ENCODE measurements at places on chromosomes 7 and 10.

GRCh38 chr10:133030781-133031180 lies 56.9 kb upstream of the ADGRA1 start:
- DNase-seq, result no peak

GRCh38 chr10:29199941-29200679 lies 88.8 kb upstream of the LYZL1 start:
- DNase-seq, result no peak

DNA sequence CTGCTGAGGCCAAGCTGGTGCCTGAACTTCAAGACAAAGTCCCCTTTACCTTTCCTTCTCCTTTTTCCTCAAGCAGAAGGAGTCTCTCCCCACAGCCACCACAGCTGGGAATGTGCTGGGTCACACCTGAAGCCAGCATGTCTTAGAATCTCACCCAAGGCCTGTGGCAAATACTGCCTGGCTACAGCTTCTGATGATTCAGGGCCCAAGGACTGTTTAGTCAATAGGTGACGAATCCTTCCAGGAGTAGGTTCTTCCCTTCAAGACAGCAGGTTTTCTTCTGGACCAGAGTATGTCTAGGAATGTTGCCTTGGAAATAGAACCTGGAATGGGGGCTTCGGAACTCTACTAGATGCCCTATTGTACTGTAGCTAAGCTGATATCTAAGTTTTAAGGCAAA lies 374.6 kb downstream of the KIF20B start:
- no peak for DNase-seq

- no peak for DNase-seq
Observed at GRCh38 chr7:130361681-130362080, 17.1 kb downstream of the CPA5 start.

DNA sequence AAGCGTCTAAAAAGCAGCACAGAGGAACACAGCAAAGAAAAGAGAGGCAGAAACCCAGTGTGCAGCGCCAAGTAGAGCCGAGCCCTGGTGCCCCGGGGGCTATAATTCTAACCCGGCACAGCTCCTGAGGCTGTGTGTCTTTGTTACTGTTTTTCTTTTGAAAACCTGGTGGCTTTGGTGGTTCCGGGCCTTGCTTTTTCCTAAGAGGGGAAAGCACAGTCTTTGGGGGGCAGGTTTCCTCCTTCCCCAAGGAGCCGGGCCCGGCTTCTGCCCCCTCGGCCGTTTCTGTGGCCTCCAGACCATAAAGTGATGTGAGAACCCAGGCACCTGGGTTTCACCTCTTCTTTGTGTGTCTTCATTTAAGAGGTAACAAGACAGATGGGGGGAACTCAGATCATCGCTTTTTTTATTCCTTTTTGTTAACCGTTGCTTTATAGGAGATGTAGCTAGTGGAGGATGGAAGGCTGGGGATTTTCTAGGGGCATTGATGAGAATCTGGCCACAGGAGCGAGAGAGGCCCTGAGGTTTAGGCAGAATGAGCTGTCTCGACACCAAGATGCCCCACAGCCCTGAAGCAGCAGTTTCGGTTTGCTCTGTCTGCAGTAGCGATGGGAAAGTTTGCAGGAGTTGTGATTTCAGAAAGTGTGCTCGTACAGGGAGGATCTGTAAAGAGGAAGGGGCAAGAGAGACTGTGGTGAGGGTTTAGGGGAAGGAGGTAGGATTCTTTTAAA lies 367.8 kb upstream of the GALNT17 start:
- no peak for DNase-seq

GRCh38 chr7:100901921-100902332 lies 6.2 kb upstream of the ACHE start:
- no peak for DNase-seq

GRCh38 chr10:85900487-85900886 lies 466.1 kb downstream of the GRID1 start:
- no peak for DNase-seq

Measured in stimulated activated CD8-positive, alpha-beta memory T cell treated with anti-CD3 and anti-CD28 coated beads, Interleukin-7, amount 100 ng/mL, for 4 hours (primary cell).